ENCODE measurements at places on chromosomes 11 and 22.

DNA sequence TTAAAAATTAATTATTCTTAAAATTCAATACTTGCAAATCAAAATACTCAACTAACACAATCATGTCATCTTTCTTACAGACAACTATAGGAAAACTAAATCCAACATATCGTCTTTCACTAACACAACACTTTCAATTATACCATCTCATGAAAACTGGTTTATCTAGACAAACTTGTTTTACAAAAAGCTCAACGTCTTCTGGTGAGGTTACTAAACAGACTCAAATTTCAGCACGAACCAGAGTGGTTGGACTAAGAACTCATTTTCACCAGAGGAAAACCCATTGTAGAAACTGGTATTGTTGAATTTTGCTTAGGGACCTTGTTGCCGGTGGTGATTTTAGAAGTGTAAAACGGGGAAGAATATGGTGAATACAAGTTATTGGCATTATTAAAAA is 52.2 kb downstream of the NUP98 start:
- DNase-seq, result no peak

- DNase-seq, result no peak
Observed at GRCh38 chr22:44823396-44823795, 71.0 kb downstream of the ARHGAP8 start.

DNA sequence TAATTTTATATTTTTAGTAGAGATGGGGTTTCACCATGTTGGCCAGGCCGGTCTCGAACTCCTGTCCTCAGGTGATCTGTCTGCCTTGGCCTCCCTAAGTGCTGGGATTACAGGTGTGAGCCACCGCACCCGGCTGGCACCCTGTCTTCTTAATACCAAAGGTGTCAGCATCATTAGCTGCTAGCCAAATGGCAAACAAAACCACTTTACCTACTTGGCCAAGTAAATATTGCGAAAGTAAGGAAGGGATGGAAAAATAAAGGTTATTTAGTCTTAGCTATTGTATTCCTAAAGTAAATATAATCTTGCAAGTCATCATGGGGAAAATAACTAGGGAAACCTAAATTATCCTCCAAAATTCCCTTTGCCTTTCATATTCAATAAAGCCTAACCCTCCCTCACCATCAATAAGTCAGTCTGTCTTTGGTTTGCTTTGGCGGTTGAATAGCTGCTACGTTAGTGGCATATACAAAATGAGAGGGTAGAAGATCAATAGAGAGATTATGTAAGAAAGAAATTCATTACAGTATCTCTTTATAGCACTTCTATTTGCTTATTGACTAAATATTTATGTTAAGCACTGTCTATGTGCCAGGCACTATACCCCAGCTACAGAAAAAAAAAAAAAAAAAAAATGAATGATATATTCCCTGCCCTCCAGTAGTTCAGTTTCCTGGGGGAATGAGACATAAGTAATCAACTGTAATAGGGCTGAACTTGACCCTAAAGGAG is 40.2 kb upstream of the CFAP300 start:
- DNase-seq, result no peak

GRCh38 chr22:35399114-35399677 is 744 bp upstream of the MCM5 start:
- no peak for DNase-seq

DNA sequence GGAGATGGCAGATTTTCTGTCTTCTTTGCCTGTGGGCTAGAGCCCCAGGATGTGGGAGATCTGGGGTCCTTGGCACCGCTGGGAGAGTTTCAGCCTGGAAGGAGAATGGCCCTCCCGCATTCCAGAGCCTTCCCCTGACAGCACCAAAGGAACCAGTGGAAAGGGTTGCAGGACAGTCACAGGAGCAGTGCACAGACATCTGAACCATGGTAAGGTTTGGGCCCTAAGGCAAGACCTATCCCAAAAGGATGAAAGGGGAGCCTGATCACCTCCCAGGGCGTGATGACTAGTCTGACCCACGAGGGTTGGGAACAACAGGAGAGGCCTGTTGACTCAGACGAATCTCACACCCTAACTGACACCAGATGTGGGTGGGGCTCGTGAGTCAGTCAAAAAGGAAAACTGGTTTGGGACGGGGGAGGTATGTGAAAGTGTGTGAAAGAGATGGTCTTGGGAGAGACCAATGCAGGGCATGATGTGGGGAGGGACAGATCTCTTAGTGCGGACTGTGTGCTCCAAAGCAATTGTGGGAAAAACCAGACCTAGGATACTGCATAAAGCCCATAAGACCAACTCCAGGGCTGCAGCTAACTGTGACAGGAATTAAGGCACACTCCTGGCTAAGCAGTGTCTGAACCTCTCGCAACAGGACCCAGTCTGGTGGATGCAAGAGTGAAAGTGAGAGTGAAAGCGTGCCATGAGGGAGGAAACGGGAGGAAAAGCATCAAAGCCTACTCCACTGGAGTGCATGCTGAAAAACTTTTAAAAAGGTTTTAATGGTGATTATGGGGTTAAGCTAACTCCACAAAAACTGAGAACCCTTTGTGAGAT is 39.1 kb upstream of the GLYAT start:
- no peak for DNase-seq

Measured in stimulated activated CD8-positive, alpha-beta memory T cell treated with anti-CD3 and anti-CD28 coated beads, Interleukin-4, amount 100 ng/mL, for 4 hours (primary cell).